ENCODE measurements at places on chromosomes 6 and 20. TPM values are rescaled to one million over a fixed set of nuclear protein-coding genes. Genes with fewer than 3 reads are reported as not detected.

GRCh38 chr6:108736832-108737231 is 111.4 kb upstream of the ARMC2 start:
- no peak for DNase-seq

DNA sequence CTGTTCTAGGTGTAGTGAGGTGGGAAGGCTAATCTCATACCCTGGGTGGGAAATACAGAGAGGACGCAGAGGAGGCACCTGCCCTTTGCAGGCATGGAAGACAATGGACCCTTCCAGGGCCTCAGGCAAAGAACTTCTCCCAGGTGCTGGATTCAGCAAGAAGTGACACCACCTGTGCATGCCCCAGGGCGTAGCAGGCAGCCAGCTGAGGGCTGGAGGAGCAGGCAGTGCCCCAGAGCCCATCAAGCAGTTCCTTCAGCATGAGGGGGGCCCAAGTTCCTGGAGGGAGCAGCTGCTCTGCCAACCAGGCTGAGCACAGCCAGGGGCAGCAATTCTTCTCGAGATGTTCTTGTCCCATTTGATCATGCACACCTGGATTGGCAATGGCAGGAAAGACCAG is 170.3 kb upstream of the PDE10A start:
- DNase-seq: no peak

GRCh38 chr6:36126553-36127458 is 3.5 kb upstream of the MAPK13 start:
- no peak for DNase-seq

DNA sequence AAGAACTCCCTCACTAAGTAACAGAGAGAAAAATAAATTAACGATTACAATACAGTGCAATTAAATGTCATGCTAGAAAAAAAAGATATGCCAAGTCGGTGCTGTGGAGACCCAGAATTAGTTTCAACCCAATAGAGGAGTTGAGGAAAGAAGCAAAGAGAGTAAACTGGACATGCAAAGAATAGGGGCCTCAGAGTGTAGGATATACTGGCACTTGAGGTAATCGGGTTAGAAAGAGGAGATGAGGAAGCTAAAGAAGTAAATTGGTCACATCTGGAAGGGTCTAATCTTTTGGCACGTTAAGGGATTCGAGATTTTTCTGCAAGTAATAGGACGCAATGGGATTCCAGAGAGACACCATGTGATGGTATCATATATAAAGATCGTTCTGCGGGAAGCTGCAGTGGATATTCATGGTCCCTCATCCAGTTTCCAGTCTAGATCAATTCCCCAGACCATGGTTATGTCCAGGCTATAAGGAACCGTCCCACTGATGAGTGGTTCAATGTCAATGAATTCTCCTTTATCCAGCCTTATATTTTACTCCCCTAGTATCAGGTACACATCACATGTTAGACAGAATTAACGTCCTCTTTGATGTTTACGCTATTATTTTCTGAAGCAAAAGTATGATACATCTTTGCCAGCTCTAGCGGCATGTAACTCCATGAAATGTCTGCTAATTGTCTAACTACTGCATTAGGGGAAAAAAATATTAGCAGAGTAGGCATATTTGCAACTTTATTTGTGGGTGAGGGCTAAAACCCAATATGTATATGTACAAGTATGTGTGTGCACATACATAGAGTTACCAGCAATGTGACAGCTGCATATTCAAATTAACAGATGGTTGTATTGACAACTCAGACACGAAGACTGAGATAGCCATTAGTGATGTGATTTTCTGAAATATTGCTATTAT is 1.1 kb upstream of the TBC1D32 start:
- DNase-seq: no peak

DNA sequence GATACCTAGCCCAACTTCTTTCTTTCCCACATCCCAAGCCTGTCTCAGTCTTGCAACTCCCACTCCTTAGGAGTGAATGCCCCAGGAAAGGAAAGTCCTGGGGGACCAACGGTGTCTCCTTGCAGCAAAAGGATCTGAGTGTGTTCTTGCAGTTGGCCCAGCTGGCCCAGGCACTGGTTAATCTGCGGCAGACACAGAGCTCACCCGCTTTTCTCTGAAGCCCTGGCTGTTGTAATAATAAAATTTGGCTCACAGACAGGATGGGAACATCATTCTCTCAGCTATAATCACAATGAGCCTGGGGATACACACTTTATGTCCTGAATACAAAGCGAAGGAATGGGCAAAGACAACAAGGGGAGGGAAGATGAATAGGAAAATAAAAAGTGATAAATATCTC is 287.0 kb upstream of the PRND start:
- no peak for DNase-seq

Gene GGTLC1
- not detected for polyA plus RNA-seq

Gene NOTCH4
- 25.1 TPM for polyA plus RNA-seq
